MM.1S (cell line): ENCODE measurements at places on chromosomes 16 and 17.

- no peak for DNase-seq
These were observed 1.3 kb downstream of the ARRB2 start for GRCh38 chr17:4711661-4712181.

DNA sequence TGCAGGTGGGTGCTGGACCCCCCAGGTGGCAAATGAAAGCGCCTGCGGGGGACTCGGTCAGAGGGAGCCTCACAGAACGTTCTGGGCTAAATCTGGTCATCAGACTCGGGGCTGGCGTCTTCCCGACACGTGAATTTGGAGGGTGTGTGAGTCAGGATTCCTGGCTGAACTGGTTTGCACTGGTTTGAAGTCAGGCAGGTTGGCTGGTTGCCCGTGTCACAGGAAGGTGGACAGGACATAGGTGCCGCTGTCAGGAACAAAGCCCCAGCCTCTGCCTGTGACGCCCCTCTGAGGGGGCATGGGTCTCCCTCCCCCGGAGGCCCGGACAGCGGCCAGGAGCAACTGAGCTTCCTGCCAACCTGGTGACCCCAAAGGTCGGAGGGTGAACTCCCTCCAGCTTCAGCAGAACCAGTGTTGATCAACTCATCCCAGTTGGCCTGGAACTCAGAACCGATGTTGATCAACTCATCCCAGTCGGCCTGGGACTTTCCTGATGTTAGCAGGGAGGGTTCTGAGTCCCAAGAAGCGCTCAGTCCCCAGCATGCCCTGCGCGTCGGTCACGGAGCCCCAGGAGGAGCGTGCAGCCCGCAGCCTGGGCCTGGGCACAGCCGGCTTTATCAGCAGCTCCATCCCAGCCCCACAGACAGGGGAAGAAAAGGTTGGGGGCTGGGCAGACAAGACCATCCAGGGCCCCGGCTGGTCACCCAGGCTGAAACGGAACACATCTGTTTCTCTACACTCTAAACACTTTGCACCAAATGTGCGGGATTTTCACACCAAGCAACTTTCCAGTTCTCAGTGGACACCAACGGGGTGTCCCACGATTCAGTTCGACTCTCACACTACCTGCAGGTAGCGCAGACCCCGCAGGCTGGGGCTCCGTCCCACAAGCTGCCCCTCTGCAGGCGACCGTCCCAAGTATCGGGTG lies 14.4 kb upstream of the METRNL start:
- DNase-seq, result no peak

GRCh38 chr16:48619979-48620378 lies 10.0 kb upstream of the N4BP1 start:
- DNase-seq, result no peak

DNA sequence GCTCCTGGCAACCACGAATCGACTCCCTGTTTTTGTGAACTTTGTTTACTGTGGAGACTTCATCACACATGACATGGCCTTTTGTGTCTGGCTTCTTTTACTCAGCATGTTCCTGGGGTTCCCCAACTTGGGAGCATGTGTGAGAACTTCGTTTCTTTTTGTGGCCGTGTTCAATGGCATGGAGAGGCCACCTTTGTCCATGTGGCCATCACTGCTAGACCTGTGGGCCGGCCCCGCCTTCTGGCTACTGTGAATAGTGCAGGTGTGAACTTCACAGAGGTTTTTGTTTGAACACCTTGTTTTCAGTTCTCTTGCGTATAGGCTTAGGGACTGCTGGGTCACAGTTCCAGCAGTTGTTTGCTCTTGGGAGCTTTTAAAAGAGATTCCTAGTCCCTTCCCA lies 5.7 kb upstream of the SLC38A8 start:
- no peak for DNase-seq

- no peak for DNase-seq
These were observed 5.2 kb upstream of the FOXJ1 start for GRCh38 chr17:76146053-76146851.

- DNase-seq, result no peak
These were observed 110.2 kb upstream of the CPHXL start for GRCh38 chr16:75836347-75837010.
